ENCODE measurements at places on chromosomes 3 and 15.

DNA sequence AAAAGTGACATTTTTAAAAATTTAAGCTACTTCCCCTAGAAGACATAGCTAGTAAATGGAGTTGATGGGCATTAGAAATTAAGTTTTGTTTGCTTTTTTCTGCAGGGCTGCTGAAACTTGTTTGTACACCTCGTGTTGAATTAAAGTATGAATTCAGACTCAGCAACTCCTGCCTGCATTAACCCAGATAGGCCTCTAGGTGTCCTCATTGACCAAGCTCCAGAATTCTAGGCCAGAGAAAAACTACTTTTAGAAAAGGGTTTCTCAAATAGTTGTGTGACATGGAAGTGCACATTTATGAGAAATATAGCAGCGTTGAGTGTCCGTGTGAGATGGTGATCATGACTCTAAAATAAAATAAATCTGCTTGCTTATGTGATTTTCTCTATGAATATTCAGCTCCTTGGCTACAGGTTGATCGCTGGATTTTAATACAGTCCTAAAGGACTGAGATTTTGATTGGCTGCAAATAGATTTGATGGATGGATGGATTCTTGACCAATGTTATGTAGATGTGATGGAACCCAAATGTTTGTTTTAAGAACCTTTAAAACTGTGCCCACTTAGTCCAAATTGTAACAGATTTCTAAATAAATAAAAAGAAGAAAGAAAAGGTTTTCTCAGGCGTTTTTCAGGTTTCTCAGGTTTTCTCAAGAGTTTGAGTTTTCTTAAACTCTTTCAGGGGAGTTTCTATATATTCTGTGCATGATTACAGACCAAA is 39.4 kb upstream of the LMOD3 start:
- peak; percentile 37 for DNase-seq

- no peak for DNase-seq
Observed at GRCh38 chr3:23629181-23629894, 176.4 kb upstream of the UBE2E1 start.

GRCh38 chr3:148737104-148737530 is 39.4 kb downstream of the AGTR1 start:
- no peak for DNase-seq

DNA sequence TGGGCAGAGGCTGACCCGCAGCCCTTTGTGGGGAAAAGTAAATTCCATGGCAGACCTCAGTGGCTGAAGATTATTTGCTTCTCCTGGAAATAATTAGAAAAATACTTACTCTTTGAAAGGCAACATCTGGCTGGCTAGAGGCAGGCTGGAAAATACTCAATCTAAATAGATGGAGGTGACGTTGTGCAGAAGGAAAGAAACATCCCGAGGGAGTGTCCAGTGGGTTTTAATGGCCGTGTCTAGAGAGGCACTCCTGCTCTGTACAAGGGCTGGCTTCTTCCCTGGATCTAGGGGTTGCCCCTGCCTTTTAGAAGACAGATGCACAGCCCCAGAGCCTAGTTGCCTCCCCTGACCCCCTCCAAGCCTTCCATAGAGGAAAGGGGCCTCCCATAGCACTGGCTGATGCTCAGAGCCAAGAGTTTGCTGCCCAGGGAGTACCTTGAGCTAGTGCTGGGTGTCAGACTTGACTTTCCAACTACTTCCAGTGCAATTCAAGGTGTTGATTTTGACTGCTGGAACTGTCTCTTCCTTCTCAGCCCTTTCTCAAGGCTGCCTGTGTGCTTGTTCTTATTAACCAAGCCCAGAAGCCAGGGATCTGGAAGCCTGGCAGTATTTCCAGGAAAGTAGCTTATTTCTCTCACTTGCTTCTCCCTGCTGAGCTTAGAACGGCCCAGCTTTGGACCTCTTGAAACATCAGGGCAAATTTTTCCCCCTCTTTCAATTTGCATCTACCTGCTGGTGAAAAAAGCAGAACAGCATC is 27.4 kb downstream of the CGNL1 start:
- DNase-seq: no peak

DNA sequence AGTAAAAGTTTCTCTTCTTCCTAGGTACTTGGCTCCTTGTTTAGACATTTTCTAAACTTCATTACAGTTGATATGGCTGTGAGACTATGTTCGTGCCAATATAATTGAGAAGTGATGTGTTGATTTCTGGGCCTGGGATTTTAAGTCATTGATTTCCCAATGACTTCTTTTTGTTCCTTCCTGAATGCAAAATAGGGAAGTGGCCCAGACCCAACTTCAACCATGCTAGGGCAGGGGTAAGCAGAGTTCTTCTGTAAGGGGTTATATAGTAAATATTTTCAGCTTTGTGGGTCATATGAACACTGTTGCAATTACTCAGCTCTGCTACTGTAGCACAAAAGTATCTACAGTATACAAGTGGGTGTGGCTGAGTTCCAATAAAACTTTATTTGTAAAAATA is 320.1 kb upstream of the WNT5A start:
- DNase-seq: no peak

DNA sequence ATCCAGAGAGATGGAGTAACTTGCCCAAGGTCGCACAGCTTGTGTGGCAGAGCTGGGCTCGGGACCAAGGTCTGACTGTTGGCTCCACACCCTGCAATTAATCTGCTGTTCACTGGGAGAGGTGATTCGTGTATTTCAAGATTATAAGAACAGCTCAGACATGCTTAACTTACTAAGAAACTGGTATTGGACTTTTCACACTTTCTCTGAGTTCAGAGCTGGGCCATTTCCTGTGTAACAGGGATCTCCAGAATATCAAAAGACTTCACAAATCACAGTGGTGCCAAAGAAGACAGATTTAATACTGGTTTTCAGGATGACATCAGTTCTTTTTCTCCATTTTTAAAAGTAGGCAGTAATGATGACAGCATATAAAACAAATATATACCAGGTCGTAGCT is 156.8 kb upstream of the UBE2E1 start:
- no peak for DNase-seq

DNA sequence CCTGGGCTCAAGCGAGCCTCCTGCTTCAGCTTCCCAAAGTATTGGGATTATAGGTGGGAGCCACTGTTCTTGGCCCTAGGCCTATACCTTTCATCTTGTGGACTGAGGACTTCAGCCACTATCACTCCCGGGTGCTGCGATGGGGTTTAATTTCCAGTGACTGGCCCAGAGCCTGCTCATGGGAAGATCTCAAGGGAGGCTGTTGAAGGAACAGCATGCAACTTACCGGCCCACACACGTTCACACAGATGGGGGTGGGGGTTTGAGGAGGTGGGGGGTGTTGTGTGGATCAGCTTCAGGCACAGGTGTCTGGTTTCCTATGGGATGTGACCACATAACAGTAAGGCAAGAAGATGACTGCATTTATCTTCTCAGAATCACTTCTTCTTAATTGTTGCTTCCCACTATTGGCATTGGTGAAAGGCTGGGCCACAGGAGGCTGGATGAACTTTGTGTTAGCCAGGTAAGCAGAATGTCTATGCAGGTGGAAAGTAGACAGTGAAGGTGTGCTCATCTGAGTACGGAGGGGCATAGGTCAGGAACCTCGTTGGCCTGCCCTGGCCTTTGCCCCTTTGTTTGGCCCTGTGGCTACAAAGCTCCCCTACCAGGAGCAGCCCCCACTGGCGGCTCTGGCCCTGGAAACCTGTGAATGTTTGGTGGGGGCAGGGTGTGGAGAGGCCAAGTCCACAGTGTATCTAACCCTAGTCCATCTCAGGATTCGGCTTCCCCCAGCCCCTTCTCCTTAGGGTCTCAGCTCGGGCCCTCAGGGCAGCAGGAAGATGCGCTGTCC is 1.4 kb upstream of the APBA2 start:
- no peak for DNase-seq

- no peak for DNase-seq
Observed at GRCh38 chr3:51874889-51875288, 512 bp downstream of the IQCF5 start.

- no peak for DNase-seq
Observed at GRCh38 chr15:84840741-84841429, 23.7 kb downstream of the ALPK3 start.

DNA sequence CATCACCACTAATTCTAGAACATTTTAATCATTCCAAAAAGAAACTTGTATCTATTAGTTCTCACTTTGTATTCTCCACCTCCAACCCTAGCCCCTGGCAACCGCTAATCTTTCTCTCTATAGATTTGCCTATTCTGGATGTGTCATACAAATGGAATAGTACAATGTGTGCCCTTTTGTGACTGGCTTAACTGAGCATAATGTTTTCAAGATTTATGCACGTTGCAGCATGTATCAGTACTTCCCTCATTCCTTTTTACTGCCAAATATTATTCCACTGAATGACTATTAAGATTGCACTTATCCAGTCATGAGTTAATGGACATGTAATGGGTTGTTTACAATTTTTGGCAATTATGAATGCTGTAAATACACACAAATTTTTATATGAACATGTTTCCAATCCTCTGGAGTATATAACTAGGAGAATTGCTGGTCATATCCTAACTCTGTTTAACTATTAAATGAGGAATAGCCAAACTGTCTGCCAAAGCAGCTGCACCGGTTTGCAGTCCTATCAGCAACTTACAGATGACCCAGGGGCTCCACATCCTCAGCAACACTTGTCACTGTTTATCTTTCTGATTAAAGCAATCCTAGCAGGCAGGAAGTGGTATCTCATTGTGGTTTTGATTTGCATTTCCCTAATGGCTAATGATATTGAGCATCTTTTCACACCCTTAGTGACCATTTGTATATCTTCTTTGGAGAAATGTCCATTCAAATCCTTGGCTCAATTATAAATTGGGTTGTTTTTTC is 42.9 kb downstream of the DCUN1D1 start:
- DNase-seq: no peak

DNA sequence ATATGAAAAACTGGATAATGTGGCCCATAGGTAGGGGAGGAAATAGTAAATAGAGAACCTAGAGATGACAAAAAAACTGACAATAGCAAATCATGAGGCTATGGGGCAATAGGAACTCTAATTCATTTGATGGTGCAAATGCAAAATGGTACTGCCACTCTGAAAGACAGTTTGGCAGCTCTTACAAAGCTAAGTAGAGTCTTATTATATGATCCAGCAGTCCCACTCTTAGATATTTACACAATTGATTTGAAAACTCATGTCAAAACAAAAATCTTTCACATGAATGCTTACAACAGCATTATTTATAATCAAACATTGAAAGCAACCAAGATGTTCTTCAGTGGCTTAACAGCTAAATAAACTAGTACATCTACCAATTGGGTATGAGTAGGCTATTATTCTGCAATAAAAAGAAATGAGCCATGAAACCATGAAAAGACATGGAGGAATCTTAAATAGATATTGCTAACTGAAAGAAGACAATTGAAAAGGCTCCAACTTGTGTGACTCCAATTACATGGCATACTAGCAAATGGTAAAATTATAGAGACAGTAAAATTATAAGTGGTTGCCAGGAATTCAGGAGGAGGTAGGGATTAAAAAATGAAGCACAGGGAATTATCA is 321.8 kb upstream of the STAC start:
- peak; percentile 60 for DNase-seq

DNA sequence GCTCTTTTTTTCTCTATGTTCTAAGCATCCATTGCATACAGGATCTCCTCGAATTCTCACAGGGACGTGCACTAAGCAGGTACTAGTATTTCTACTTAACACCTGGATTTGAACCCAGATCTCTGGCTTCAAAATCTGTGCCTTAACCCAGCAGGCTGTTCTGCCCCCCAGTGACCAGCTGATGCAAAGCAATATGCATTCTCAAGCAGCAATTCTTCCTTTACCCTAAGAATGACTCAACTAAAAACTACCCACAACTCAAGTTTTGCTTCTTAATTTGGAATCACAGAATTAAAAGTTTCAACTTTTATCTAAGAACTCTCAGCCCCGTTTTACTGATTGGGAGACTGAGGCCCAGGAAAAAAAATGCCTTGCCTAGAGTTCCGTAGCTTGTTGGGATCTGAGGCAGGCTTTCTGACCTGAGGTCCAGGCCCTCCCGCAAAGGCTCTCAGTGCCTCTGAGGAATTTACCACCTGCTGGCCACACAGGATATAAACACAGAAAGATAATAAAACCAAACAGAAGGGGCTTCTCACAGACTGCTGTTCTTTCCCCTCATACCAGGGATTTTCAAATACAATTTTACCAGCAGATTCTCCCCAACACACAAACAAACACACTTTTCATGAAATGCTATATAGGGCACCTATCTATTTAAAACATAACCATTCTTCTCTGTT is 115.4 kb upstream of the RAD18 start:
- no peak for DNase-seq

GRCh38 chr3:114320246-114320645 is 26.4 kb downstream of the TIGIT start:
- DNase-seq: no peak

DNA sequence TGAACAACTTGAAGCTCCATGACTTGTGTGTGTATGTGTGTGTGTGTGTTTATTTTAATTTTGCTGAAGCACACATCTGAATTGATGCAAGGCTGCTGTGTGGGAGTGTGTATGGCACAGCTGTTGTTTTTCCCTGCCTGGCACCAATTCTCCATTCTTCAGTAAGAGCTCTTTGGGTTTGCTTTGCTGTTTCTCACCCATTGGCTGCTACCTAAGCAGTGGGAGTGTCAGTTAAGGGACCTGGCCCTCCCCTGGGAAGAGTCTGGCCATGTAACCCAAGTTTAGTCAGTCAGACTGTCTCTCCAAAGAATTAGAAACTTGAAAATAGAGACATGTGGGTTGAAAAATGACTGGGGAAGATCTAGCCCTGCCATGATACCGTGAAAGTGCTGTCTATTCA is 126.2 kb upstream of the SYNPR start:
- DNase-seq: no peak

GRCh38 chr3:64138046-64138445 is 87.2 kb downstream of the PRICKLE2 start:
- no peak for DNase-seq

DNA sequence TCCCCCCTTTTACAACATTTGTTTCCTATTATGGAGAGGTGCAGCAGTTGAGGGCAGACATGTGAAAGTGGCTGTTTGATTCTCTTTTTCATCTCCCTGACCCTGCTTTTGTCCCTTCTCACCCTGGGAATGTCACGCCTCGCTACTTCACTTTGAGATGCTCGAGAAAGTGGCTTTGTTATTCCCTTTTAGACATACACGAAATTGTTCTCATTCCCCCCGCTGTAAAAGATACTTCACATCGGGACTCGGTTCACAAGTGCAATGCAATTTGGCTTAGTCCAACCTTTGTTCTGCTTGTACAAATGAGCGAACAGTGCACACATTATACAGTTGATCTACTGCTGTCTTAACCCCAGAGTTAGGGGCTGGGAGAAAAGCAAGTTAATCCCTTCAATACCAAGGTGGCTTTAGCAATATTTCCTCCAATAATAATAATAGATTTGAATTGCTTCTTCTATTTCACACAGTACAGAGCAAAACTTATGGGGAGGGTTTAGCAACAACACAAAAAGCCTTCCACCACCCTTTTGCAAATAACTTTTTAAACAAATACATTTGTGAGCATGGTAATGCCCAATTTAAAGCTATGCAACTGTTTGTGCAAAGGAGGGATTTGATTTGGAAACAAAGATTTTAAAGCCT is 5.7 kb upstream of the FOXB1 start:
- no peak for DNase-seq

GRCh38 chr15:92510163-92510882 is 116.6 kb downstream of the ST8SIA2 start:
- DNase-seq: no peak

Data from NCI-H2081 (cell line).